ENCODE measurements at places on chromosomes 3 and 15.

DNA sequence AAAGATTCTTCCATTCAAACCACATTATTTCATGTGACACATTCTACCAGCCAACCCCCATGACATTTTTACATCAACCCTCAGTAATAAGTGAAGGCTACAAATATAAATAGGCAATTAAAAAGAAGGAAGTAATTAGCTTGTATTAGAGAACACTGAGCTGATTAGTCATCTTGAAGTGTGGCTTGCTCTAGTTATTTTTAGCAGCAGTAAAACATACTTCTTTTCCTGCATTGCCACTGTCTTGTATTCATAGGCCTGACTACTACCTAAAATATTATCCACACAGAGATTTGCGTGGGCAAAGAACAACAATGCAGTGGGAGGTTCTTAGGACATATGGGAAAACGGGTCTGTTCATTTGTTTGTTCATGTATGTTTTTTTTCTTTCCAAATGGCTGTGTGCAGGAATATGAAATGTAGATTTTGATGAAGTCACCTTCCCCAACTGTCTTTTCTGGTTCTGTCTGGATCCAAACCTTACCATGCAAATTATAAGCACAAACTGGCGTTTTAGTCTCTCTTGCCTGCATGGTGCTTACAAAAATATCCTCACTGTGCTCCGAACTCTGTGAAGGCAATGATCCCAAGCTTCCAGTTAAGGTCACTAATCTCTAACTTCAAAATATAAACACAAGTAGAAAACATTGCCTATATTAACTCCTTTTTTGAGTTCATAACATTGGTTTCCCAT lies 31.5 kb upstream of the TM4SF4 start:
- DNase-seq = no peak

- DNase-seq = no peak
Observed at GRCh38 chr3:22366781-22367180, 615.8 kb upstream of the ZNF385D start.

- DNase-seq = no peak
Observed at GRCh38 chr3:34077417-34078195, 279.2 kb downstream of the PDCD6IP start.

- DNase-seq = no peak
Observed at GRCh38 chr15:74221399-74222239, 14.5 kb upstream of the CCDC33 start.

DNA sequence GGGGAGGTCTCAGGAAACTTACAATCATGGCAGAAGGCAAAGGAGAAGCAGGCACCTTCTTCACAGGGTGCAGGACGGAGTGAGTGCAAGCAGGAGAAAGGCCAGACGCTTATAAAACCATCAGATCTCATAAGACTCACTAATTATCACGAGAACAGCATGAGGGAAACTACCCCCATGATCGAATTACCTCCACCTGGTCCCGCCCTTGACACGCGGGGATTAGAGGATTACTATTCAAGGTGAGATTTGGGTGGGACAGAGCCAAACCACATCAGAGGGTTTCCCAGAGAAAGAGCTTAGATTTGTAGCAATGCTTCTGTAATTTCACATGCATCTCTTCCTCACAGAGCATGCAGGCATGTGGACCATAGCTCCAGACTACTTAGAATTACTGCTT lies 615.7 kb upstream of the UBE2E2 start:
- DNase-seq = no peak

GRCh38 chr15:82021992-82022391 lies 23.8 kb downstream of the MEX3B start:
- DNase-seq = no peak

DNA sequence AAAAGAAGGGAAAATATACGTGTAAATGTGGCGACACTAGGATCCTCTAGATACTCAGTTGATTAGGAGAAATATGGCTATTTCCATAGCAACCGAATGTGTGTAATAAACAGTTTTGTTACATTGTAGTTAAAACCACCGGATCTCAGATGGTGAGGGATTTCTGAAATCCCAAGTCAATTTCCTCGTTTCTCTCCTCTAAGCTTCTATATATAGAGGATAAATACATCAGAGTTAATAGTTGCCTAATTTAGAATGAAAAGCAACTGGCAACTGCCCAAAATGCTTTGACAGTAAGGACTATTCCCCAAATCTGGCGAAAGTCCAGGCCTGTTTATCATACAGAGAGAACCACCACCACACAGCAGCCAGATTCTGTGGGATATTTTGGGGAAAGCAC lies 112.6 kb downstream of the GABRB3 start:
- DNase-seq = no peak

DNA sequence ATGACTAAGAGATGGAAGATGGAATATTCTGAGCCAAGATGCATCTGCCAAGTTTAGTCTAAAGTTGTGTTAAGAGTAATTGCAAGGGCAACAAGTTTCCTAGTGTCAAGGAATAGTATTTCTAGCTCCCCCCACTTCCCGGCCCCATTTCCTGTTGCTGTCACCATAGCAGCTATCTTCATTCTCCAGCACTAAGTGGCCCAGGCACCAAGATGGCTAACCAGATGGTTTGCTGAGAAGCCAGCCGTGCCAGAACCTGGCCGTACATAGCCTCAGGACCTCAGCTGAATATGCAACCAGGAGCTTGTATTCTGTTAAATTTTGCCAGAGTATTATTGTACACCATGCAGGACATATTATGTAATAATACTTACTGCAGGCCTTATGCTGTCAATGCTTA lies 108.8 kb upstream of the UMPS start:
- no peak for DNase-seq

DNA sequence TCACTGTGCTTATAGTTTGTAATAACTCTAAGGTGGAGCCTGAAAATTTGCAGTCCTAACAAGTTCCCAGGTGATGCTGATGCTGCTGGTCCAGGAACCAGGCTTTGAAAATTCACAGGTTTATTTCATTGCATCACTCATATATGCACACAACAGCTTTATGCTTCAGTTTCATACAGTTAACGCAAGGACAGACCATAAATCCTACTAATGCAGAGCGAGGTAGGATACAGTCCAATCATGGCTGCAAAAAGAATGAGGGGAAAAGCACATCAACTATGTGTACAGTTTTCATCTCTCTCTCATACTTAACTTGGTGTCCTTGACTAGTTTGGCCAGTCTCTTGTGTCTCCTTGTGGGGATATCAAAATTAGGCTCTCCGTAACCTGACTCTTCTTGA lies 135.1 kb downstream of the SLCO3A1 start:
- DNase-seq = no peak
